ENCODE measurements at places on chromosomes 7 and 10.
A peak's percentile ranks its signal among the peaks of the same experiment; 100 is the strongest.

DNA sequence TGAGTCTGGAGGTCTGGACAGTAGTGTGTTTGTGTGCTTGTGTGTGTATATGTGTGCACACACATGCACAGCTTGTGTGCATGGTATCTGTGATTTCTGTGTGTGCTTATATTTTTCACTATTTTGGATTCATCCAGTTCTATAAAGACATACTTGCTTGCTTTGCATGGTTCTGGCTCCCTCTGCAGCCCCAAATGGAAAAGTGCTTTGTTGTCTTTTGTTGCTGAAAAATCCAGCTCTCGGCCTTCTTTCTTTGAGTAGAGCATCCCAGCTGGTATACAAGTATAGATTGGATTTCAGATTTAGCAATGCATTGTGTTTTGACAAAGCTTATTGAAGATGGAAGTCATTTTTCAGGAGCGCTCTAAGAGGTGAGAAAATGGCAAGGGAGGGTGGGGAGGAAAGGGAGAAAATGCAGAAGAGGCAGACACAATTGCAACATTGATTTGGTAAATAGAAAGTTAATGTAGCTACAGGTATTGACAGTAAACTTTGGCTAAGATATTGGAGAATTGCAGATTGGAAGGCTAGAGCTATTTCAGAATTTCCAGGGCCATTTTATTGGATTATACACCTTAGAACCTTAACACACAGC, 333.9 kb downstream of the AUTS2 start:
- DNase-seq, result no peak

DNA sequence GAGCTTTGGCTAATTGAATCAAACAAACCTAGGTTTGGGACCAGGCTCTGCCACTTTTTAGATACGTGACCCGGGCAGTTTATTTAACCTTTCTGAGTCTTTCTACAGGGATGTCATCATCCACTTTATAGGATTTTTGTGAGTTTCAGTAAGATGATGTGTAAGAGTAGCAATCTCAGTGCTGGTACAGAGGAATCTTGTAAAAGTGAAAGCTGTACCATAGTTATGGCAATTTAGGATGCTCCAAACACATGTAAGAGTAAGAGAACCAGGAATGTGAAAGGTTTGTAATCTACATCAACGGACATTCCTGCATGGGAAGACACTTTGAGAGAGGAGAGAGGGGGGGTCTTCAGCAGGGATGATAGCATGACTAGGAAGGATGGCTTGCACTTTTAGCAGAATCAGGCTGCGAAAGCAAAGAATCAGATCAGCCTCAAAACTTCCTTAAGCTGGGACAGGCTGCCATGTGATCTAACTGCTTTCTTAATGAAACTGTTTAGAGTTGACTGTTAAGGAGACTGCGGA, 968 bp downstream of the NOLC1 start:
- no peak for DNase-seq

DNA sequence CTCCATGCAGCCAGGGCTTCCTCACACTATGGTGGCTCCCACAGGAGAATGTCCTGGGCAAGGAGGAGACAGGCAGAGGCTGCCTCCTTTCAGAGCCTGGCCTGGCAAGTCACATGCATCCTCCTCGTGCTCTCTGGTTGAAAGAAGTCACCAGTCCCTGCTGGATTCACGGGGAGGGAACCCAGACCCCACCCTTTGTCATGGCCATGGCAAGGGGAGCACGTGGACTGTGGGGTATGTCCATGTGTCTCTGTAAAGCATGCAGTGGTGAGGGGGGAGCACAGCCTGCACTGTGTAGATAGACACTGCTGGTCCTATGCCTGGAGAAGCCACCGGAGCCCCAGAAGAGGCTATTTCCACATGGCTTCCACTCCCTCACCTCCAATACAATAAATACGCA, 225.0 kb downstream of the TCERG1L start:
- DNase-seq, result no peak

GRCh38 chr7:135562720-135563119, 5.0 kb downstream of the NUP205 start:
- no peak for DNase-seq

- DNase-seq, result no peak
Measured at GRCh38 chr10:22599048-22599561, 115.3 kb downstream of the PIP4K2A start.

- DNase-seq, result no peak
Measured at GRCh38 chr7:22166928-22167327, 190.0 kb downstream of the RAPGEF5 start.

GRCh38 chr7:36840904-36841303, 116.6 kb upstream of the AOAH start:
- DNase-seq, result no peak

- DNase-seq, result no peak
Measured at GRCh38 chr10:54900584-54900983, 99.6 kb upstream of the PCDH15 start.

DNA sequence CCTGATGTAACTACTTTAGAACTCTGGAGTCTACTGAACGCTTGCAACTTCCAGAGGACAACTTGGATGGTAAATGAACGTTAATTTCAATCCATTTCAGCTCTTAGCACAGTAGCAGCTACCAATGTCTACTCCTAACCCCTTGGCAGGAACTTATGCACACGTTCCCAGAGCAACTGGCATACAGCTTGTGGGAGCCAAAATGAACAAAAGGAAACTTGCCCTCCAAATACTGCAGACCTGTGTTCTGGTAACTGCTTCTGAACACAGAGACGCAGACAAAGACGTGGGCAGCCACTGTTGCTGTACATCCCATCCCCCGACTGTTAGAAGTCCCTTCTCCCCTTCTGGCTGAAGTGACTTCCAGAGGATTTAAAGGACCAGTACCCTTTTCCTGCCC, 61.3 kb downstream of the XPNPEP1 start:
- no peak for DNase-seq

DNA sequence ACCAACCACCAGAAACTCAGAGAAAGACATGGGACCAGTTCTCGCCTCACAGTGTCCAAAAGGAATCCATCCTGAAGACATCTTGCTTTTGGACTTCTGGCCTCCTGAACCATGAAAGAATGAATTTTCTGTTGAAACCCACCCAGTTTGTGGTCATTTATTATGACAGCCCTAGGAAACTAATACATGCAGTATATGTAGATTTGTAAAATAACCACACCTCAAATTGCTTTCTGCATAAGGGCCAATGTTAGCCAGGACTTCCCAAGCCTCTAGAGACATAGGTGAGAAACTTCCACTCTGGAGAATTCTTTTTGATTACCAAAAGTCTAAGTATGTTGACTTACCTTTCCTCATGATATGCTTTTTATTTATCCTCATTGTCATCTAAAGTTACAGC, 210.5 kb upstream of the SP4 start:
- DNase-seq, result no peak

DNA sequence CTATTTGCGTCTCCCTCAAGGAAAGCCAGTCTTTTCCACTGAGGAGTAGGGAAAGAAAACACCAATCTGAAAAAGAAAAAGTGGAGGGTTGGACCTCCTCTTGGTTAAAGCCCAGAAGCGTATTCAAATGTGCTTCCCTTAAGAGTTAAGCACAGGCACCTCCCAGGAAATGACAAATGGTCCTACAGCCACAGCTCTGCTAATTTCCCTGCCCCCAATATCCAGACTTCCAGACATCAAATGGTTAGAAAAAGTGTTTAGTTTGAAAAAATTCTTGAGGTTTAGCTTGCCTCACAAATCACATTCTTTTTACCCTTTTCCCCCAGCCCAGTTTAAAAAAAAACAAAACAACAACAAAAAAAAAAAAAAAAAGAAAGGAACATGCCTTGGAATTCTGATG, 19.0 kb upstream of the COL1A2 start:
- DNase-seq, result no peak

GRCh38 chr7:81433692-81434331, 336.0 kb downstream of the HGF start:
- DNase-seq, result no peak

DNA sequence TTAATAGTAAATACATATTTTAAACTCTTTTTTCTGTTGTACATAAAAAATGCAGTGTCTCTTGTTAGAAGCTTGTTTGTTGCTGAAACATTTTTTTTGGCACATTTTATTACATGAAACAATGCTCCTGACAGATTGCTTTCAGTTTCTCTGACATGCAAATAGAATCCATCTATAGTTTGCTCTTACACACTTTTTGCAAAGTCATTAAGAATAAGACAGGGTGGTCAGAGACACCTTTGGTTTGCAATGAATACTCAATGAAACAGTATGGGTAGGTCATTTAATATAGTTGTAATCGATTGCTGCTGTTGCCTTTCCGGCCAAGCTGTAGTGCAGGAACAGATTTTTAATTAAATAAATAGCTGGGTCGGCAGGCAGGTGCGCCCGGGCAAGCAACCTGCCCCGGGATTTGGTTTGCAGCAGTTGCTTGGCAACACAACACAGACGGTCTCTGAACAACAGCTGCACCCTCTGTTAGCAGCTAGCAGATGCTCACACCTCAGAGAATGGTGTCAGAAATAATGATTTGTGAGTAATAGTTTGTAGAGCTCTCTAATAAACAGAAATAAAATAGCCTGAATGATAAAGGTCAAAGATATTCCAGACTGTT, 115.7 kb upstream of the CACNA2D1 start:
- DNase-seq, result no peak

DNA sequence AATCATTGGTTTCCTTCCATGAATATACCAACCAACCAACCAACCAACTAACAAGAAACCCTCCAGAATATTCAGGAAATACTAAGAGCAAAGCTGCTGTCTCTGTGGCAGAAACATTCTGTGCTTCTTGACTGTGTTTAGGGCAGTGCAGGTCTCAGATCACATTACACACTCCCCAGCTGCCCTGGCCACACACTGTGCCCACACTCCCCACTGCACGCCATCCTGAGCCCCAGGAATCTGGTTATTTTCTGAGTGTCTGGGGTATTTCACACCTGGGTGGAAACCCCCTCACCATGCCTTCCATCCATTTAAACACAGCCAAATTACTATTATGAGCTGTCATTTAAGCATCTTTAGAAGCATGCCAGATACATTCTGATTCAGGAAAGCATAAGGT, 183.7 kb upstream of the ANK3 start:
- peak; percentile 17 for DNase-seq

DNA sequence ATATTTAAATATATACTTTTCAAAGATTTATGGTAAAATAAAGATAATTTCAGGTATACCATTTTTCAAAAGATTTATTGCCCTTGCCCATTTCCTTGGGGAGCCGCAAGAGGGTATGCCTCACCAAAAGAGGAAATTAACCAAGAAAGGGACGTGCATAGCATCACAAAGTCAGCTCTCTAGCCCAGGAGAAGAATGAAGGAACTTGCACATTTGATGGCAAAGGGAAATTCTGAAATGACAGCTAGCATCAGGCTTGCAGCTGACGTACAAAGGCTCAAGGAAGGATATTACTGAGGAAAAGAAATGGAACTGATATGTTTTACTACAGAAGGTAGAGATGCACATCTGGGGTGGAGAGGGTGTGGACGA, 93.6 kb upstream of the RSU1 start:
- DNase-seq, result no peak

DNA sequence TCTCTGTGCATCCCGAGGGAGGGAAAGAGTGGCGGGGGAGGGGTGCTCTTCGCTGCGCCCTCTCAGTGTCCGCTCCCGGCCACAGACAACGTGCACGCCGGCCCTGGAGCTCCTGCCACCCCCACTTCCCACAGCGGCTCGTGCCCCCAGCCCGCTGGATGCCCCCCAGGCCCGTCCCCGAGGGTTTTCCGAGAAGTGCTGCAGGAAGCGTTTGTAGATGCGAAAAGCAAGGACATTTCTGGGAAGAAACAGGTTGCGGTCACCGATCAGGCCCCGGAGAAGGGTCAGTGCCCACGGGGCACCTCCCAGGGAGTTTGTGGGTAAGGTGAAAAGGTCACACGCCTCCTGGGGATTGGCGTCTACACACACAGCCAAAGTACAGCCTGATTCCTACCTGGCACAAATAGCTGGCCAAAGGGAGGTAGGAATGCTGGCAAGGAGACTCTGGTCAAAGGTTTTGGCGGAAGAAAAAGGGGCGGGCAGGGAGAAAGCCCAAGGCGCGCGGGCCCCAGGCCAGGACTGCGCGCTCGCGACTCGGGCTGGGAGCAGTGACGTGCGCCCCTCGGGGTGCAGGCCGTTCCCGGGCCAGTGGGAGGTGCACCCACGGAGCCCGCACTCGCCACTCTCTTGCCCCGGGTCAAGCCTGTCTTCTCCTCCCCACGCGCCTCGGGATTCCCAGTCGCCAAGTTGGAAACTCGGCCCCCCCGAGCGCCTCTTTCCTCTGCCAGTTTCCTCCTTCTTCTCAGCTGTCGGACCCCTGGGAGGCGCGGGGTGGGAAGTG, 1.5 kb upstream of the NRP1 start:
- DNase-seq, result no peak

- DNase-seq, result no peak
Measured at GRCh38 chr7:68925241-68925640, 673.0 kb upstream of the AUTS2 start.

GRCh38 chr7:157526005-157526912, 189.5 kb downstream of the DNAJB6 start:
- peak; percentile 12 for DNase-seq

- no peak for DNase-seq
Measured at GRCh38 chr10:23918090-23918723, 290.7 kb upstream of the KIAA1217 start.

DNA sequence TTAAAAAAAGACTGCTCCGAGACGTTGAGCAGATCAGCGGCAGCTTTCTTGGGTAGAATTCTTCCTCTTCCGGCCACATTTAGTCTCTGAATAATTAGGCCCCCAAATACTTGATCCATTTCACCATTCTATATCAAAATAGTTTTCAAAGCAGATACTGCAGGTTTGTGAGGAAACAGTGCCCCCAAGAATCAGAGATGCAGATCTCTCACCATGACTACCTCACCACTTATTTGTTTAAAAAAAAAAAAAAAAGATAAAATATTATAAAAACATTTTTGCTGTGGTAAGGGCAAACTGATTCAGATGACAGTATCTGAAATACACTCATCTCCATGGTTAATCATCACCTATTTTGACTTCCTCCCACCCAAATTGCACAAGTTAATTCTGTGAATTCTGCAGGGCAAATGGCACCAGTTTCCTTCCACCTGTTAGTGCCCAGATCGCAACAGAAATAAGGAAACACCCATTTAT, 210.4 kb downstream of the FAM107B start:
- no peak for DNase-seq

DNA sequence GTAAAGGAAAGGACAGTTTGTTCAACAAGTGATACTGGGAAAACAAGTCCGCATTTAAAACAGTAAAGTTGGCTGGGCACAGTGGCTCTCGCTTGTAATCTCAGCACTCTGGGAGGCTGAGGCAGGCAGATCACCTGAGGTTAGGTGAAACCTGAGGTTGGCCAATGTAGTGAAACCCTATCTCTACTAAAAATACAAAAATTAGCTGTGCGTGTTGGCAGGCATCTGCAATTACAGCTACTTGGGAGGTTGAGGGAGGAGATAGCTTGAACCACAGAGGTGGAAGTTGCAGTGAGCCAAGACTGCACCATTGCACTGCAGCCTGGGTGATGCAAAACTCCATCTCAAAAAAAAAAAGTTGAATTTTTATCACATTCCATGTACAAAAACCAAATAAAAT, 35.7 kb downstream of the ZNF92 start:
- no peak for DNase-seq

DNA sequence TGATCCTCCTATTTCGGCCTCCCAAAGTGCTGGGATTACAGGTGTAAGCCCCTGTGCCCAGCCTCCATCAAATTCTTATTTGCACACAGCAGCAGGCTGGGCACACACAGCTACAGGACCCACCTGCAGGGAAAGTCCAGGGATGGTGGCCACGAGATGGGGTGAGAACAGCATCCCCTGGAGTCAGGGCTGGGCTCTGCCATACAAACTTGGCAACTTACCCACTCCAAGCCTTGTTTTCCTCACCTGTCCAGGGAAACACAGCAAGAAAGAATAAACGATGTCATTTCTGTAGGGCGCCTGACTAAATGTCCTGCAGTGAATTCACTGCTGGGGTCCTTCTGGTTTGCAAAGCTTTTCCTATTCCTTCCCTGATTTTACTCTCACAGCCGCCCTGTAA, 5.5 kb downstream of the MYH16 start:
- DNase-seq, result no peak

Measured in activated CD8-positive, alpha-beta memory T cell treated with anti-CD3 and anti-CD28 coated beads, Interleukin-2, amount 50 U/mL, for 4 hours (primary cell).